Retinal pigment epithelial cell (primary cell): ENCODE measurements at places on chromosomes 1 and 21.

DNA sequence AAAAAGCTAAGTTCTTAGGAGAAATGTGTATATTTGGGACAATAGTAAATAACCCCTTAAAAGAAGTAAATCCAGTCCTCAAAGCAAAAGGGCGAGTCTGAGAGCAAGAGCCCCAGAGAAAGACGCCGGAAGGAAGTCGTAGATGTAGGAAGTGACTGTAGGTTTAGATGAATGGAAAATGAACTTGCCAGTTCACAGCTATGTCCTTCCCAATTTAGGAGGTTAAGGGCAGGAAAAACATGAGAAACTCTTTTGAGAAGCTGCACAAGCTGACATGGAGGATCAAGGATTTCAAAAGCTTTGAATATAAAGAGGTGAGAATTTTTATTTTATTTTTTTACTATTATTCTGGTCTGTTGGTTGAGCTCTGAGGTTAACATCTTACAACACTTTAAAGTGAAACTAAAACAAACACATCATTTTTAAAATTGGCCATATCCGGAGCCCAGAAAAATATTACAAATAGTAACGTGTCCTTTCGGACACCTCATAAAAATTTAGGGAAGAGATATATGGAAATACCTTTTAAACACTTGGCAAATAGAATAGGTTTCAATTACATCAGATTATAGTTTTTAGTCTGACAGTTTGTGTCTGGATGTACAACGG, 1178.6 kb downstream of the MRPL39 start:
- DNase-seq: no peak

DNA sequence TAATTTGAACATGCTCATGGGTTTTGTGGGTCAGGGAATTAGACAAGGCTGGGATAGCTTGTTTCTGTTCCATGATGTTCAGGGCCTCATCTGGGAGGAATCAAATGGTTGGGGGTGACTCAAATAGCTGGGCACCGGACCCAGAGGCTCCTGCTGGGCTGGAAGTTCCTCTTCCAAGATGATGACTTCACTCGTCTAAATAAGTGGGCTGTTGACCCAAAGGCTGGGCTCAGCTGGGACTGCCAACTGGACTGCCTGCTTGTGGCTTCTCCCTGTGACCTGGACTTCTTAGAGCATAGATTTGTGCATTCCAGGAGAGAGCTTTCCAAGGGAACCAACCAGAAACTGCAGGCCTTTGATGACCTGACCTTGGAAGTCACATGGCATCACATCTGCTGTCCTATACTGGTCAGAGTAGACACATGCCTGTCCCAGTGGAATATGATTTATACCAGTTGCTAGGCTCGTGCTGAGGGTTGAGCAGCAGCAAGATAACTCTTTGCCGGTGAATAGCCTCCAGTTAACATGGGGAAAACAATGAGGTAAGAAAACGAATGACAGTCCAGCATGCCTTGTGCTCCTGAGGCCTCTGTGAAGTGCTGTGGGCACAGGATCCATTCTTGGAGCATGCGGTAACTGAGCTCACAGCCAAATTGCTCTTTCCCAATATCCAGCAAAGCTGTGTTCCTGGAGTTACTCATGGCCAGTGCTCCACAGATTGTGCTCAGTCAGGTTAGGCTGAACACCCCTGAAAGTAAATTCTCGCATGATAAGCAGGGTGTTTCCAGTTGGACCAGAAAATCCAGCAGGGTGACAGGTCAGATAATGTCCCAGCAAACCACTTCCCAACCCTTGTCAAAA, 272.9 kb upstream of the TMEM51 start:
- no peak for DNase-seq

GRCh38 chr1:212467843-212468482, 35.2 kb downstream of the NENF start:
- no peak for DNase-seq

DNA sequence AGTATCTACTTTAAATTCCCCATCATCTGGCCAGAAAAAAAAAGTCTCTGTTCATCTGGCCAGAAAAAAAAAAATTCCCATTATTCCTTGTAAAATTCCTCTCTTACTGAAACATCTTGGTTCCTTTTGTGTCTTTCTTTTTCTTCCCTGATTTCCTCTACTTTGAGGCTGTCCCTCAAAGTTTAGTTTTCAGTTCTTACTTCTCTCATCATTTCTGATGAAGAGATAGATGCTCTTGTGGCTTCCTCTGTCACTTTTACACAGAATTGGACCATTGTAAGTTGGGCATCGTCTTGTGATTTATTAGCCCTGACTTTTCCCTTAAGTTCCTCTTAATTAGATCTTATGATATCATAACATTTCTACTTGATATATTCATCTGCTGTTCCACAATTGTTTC, 6.5 kb downstream of the SOAT1 start:
- DNase-seq: no peak

GRCh38 chr1:76770979-76771378, 96.3 kb upstream of the ST6GALNAC5 start:
- DNase-seq: no peak

DNA sequence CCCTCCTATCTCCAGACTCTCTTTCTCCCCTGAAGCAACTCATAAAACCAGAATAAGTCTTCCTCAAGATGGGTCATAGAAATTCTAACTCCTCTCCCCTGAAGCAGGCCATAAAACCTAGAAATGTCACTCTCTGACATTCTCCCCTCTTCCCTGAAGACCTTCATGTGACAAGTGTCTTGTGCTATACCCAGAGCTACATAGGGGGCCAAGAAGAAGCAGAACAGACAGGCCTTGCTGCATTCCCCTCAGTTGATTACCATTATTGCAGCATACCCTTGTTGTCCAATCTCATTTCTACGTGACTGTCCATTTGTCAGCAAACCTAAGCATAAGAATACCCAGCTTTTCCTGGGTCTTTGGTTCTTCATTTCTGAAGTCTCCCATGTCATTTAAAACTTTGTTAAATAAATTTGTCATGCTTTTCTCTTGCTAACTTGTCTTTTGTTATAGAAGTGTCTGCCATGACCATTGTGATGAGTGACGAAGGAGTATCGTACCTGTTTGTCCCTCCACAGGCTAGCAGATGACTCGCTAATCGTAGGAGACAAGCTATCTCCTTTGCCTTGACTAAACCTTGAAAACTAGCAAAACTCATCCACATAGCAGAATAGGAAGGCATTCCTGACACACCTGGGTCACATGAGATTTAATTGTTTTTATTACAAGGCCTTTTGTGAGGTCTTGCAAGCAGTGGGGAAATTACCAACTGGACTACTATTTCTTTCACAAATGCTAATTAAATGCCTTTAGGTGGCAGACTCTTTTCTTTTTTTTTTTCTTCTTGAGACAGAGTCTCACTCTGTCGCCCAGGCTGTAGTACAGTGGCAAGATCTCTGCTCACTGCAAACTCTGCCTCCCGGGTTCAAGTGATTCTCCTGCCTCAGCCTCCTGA, 39.4 kb upstream of the ZNF326 start:
- DNase-seq: no peak

DNA sequence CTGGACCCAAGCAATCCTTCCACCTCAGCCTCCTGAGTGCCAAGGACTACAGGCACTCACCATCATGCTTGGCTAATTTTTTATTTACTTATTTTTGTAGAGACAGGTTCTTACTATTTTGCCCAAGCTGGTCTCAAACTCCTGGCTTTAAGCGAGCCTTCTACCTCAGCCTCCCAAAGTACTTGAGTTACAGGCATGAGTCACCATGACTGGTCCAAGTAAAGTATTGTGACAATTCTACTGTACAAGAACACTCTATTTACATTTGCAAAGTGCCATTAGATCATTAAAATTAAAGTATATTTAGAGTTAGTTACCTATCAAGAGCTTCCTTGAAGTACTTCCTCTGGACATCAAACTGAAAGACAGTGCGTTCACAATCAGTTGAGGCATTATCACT, 44.8 kb downstream of the NRDC start:
- no peak for DNase-seq

DNA sequence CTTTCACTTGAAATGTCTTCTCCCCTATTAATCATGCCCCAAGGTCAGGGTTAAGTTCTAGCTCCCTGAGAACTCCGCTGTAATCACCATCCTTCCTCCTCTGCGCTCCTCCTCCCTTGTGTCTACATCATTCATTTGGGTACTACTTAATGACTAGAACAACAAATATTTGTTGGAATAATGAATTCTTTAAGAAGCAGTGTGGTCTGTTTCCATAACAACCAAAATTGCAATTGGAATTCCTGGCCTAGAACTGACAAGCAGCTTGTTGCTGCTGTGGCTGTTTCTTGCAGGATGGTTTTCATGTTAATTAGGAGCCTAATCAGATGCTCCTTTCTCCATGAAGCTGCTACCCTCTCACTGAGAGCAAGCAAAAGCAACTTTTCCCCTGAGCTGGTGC, 192.5 kb downstream of the ZZZ3 start:
- DNase-seq: peak; percentile 91

GRCh38 chr21:18986197-18986596, 582.6 kb upstream of the TMPRSS15 start:
- DNase-seq: no peak

GRCh38 chr1:178530037-178530402, 17.1 kb downstream of the TEX35 start:
- DNase-seq: peak; percentile 45

DNA sequence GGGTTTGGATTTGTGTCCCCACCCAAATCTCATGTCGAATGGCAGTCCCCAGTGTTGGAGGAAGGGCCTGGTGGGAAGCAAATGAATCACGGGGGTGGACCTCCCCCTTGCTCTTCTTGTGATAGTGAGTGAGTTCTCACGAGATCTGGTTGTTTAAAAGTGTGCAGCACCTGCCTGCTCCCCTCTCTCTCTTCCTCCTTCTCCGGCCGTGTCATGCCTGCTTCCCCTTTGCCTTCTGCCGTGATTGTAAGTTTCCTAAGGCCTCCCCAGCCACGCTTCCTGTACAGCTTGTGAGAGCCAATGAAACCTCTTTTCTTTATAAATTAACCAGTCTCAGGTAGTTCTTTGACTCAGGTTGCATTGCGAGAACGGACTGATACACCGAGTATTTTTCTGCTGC, 15.9 kb downstream of the CLDN14 start:
- no peak for DNase-seq

DNA sequence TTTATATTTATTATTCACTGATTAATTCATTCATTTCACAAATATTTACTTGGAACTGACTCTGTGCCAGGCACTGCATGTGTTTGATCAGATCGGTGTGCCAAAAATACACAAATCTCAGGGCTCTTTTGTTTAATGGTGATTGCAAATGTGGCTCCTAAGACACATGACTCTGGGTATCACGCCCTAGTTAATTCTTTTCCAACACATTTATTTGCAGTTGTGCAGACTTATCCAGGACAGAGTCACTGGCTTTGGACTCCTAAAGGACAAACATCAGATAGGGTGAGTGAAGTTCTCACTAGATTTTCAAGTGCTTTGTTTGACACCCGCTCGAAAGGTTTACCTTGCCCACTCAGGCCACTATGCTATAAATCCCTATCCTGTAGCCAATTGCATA, 335.5 kb downstream of the BARHL2 start:
- no peak for DNase-seq

DNA sequence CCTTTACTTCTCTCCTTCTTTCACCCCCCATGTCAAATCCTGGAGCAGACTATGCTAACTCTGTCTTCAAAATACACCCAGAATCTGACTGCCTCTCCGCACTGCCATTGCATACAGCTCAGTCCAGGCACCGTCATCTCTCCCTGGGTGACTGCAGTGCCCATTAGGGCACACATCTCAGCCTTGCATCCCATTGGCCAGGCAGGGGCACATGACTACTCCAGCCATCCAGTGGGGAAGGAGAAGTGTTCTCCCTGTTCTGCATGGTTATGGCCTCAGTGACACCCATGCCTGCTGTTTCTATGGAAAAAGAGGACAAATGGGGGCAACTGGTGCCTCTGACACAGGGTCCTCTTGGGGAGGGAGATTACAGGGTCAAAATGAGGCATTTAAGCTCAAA, 270.5 kb downstream of the MATN1 start:
- no peak for DNase-seq

DNA sequence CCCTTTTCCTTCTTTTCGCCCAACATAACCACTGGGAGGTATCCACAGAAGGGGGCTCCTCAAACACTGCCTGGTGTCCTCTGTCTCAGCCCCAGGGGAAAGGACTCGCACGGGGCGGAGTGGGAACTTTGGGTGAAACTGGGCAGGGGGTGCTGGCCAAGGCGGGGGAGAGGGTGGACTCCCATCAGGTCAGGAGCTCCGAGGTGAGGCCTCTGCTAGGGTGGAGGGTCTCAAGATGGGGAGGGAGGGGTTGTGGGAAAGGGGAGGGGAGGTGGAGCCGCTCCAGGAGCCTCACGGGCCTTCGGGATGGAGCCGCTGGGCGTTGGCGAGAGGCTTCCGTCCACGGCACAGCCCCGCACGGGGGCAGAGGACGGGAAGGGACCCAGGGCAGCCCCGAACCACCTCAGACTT, 43.2 kb upstream of the POFUT2 start:
- no peak for DNase-seq

DNA sequence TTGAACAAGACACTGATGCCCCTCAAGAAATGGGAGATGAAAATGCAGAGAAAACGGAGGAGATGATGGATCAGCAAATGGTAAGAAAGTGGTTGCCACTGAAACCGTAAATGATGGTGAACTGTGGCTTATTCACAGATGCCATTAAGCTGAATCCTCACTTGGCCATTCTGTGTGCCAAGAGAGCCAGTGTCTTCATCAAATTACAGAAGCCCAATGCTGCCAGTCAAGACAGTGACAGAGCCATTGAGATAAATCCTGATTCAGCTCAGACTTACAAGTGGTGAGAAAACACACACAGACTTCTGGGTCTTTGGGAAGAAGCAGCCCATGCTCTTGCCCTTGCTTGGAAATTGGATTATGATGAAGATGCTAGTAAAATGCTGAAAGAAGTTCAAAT, 52.5 kb downstream of the NBPF6 start:
- no peak for DNase-seq

DNA sequence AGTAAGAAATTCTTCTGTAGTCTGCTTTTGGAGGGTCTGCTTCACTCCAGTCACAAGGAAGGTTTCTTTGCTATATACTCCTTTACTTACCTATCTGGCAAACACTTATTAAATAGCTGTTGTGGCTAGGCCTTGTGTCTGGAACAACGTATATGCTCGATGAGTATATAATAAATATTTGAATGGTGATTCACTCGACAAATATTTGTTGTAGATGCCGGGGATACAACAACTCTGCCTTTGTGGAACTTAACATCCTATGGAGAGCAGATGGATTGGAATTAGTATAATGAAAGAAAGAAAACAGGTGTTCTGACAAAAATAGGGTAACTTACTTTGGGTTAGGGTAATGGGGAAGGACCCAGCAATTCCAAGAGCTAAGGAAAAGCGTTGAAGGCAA, 31.1 kb downstream of the KPNA6 start:
- no peak for DNase-seq
